Adipose tissue (tissue), 3 donors: ENCODE measurements at places on chromosomes 6 and 20. TPM values are rescaled to one million over a fixed set of nuclear protein-coding genes. Genes with fewer than 3 reads are reported as not detected.

MAS1 gene
- not detected for polyA plus RNA-seq

CGA gene
- polyA plus RNA-seq: 0.08 TPM

RFX6 gene
- not detected for polyA plus RNA-seq

HLA-DOA gene
- polyA plus RNA-seq: 3.3 TPM

MBOAT1 gene
- polyA plus RNA-seq: 2.6 TPM

LY6G6F gene
- not detected for polyA plus RNA-seq
